ENCODE measurements at places on chromosomes 1 and 21. TPM values are rescaled to one million over a fixed set of nuclear protein-coding genes. Genes with fewer than 3 reads are reported as not detected.

LRRC7 gene
- not detected for total RNA-seq

SPATA45 gene
- not detected for total RNA-seq

SPATA1 gene
- 1.7 TPM for total RNA-seq

CALML6 gene
- not detected for total RNA-seq

FCRL2 gene
- total RNA-seq: 0.81 TPM

LCE3E gene
- total RNA-seq: not detected

HEATR1 gene
- total RNA-seq: 27.5 TPM

DNAI4 gene
- total RNA-seq: 7.3 TPM

RIPPLY3 gene
- 1.1 TPM for total RNA-seq

PSEN2 gene
- total RNA-seq: 37.7 TPM

PTPRC gene
- 99.4 TPM for total RNA-seq

TDRD5 gene
- total RNA-seq: not detected

LIPI gene
- total RNA-seq: not detected

OLIG2 gene
- not detected for total RNA-seq

Measured in upper lobe of left lung (tissue), 6 donors.